ENCODE measurements at places on chromosomes 16 and 17. TPM values are rescaled to one million over a fixed set of nuclear protein-coding genes. Genes with fewer than 3 reads are reported as not detected.

CMTM4 gene
- total RNA-seq: 7.6 TPM

EFCAB13 gene
- 0.51 TPM for total RNA-seq

WNT9B gene
- not detected for total RNA-seq

KRTAP2-3 gene
- not detected for total RNA-seq

CCL16 gene
- total RNA-seq: not detected

TNFRSF13B gene
- not detected for total RNA-seq

TMC8 gene
- under 0.01 TPM for total RNA-seq

TGFB1I1 gene
- 62.1 TPM for total RNA-seq

CETP gene
- not detected for total RNA-seq

SEZ6L2 gene
- total RNA-seq: 30.0 TPM

TSPAN10 gene
- 1.2 TPM for total RNA-seq

PPP1R27 gene
- not detected for total RNA-seq

KRT32 gene
- not detected for total RNA-seq

EIF3CL gene
- 58.1 TPM for total RNA-seq

CNTNAP4 gene
- total RNA-seq: 0.26 TPM

KRT31 gene
- not detected for total RNA-seq

TMIGD1 gene
- total RNA-seq: not detected

HS3ST3A1 gene
- total RNA-seq: 20.0 TPM

SCRN2 gene
- 26.6 TPM for total RNA-seq

SPNS2 gene
- 8.5 TPM for total RNA-seq

CCL2 gene
- 15.1 TPM for total RNA-seq

TBC1D26 gene
- total RNA-seq: not detected
